ENCODE measurements at places on chromosomes 16 and 17. TPM values are rescaled to one million over a fixed set of nuclear protein-coding genes. Genes with fewer than 3 reads are reported as not detected.

DNA sequence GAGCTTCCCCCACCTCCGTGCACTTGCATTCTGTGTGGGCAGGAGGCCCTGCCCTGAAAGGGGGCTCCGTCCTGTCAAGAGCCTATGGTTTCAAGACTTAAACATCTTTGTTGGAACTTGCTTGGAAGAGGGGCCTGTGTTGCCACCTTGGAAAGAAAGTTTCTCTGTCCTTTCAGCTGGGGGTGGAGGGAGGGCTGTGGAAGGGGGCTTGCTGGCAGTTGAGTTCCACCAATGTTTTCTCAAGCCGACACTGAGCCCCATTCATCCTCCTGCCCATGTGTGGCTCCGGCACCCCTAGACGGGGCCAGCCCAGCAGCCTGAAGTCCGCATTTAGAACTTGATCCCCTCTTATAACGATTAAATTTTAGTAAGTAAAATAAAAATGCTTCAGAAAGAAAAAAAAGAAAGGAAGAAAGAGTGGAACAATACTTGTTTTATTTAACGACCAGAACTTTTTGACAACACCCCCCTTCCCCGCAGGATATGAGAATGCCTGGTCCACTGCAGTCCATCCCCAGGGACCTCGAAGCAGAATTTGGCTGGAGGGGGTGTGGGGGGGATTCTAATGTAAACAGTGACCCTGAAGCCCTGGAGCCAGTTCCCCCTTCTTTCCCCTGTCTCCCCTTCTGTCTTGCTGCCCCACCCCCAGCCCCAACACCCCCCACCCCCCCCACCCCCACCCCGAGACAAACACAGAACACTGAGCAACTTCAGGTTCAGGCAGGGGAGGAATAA lies 26.9 kb upstream of the CLEC18A start:
- no peak for DNase-seq

- no peak for DNase-seq
Observed at GRCh38 chr16:59632276-59632855, 898.2 kb upstream of the GOT2 start.

ABCC11 gene
- total RNA-seq: not detected

- DNase-seq: no peak
Observed at GRCh38 chr17:4206962-4207361, 56.8 kb downstream of the ANKFY1 start.

DNA sequence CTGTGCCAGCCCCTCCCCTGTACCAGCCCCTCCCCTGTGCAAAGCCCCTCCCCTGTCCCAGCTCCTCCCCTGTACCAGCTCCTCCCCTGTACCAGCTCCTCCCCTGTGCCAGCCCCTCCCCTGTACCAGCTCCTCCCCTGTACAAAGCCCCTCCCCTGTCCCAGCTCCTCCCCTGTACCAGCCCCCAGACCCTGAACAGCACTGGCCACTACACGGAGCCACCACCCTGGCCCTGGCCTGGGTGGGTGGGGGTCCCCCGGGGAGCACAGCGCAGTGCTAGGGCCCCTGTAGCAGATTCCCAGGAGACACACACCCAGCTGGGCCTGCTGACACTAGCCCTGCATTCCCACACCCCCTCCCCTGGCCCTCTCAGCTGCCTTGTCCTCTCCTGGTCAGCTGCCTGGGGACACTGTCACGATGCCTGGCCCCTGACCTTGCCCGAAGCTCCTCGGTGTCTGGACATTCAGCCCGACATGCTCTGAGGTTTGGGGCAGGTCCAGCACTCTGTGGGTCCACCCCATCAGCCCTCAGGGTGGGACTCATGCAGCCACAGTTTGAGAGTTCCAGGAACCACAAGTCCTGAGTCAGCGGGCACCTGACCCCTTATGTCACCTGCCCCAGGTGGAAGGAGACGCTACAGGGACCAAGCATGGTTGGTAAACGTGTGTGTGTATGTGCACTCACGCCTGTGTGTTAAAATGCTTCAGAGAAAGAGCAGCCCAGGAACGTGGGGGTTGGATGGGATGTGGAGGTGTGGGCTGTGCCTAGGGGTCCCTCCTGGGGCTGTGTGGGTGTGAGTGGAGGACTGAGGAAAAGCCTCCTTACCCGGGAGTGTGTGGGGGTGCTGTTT lies 114.2 kb downstream of the METRNL start:
- DNase-seq: no peak

- no peak for DNase-seq
Observed at GRCh38 chr17:20938988-20939615, 103.7 kb downstream of the USP22 start.

DNA sequence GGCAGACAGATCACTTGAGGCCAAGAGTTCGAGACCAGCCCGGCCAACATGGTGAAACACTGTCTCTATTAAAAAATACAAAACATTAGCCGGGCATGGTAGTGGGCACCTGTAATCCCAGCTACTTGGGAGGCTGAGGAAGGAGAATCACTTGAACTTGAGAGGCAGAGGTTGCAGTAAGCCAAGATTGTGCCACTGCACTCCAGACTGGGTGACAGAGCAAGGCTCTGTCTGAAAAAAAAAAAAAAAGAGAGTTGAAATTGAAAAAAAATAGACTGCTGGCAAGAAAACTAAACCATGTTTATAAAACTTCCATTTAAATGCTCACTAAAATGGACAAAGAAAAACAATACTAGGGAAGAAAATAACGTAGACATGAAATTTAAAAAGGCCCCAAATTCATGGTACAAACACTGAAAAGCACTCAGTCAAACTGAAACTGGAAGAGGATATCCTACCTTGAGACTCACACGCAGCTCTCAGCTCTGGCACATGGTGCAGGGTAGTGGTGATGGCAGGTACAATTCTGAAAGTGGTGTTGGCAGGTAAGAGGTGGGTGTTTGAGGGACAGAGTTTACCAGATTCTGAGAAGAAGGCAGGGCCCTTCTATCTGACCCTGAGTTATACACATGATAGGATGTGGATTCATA lies 19.3 kb downstream of the CNTROB start:
- no peak for DNase-seq

- DNase-seq: peak; percentile 35
Observed at GRCh38 chr16:53509906-53510703, 7.1 kb upstream of the AKTIP start.

- DNase-seq: no peak
Observed at GRCh38 chr16:79209308-79209707, 391.2 kb downstream of the MAF start.

DNA sequence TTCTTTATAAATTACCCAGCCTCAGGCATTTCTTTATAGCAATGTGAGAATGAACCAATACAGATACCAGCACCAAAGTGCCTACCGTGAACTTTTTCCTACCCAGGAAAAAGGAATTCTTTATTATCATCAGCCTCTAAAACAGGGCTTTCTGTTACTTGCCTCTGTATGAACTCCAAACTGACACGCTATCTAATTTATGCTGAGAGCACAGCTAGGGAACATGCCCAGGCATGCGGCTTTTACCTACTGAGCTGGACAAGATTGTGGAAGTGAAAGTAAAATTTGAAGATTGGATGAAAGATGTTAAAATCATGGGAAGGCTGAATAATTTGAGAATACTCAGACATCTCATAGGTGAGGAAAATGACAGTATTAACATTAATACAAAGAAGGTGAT lies 24.4 kb upstream of the ADCY9 start:
- no peak for DNase-seq

ZNF778 gene
- 27.2 TPM for total RNA-seq

DNA sequence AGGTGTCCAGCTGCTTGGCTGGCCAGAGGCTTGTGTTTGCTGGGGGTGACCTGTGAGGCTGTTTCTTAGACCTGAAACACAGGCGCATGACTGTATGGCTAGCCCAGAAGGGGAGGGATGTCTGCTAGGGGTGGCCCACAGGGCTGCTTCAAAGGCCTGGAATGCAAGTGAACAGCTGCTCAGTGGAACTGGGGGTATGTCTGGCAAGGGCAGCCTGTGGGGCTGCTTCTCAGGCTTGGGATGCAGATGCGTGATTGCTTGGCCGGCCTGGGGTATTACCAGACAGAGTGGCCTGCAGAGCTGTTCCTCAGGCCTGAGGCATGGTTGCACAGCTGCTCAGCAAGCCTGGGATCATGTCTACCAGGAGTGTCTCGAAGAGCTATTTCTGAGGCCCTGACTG lies 20.5 kb downstream of the TANC2 start:
- no peak for DNase-seq

CDH1 gene
- not detected for total RNA-seq

- no peak for DNase-seq
Observed at GRCh38 chr16:24975428-24975889, 39.7 kb downstream of the ARHGAP17 start.

DNA sequence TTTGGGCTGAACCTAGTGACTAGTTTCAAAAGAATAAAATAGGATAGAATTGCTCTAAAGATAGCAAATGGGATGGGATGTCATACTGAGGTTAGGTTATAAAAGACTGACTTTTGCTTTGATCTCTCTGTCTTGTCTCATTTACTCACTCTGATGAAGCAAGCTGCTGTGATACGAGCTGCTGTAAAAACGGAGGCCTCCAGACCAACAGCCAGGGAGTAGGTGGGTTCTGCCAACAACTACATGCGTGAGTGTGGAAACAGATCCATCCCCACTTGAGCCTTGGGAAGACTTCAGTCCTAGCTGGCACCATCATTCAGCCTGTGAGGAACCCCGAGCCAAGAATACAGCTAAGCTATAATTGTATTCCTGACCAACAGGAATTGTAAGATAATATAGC lies 373.9 kb upstream of the CA10 start:
- no peak for DNase-seq

- DNase-seq: no peak
Observed at GRCh38 chr17:36992701-36993100, 43.9 kb downstream of the AATF start.

INTS2 gene
- 19.8 TPM for total RNA-seq

- no peak for DNase-seq
Observed at GRCh38 chr16:22356930-22357634, 17.3 kb downstream of the CDR2 start.

- DNase-seq: peak; percentile 65
Observed at GRCh38 chr16:73020409-73020884, 27.5 kb downstream of the ZFHX3 start.

DNA sequence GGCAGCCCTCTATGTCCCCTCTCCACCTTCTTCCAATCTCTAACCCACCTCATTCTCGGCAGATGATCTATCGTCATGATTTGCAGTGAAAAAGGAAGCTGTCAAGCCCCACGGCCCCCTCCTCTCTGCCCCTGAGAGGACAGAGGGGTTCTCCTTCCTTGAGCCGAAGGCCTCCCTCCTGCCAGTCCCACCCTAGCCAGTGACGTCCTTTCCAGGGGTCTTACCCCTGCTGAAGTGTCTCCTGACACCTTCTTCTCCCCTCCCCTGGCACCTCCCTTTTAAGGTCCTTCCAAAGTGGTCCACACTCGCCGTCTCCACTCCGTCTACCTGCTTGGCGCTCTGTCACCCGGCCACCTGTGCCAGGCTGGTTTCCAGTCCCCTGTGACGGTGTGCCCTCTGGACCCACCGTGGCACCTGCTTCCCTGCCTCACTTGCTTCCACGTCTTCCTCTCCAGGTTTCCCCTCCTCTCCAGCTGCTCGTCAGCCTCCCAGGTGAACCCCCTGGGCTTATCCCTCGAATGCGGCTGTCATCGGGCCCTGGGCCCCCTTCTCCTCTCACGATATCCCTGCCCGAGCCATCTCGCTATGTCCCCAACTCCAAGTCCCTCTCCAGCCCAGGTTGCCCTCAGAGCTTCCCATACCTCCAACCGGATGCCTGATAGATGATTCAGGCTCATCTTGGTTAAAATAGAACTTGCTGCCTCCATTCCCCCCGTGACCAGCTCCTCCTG lies 5.7 kb downstream of the CCDC102A start:
- no peak for DNase-seq

SLC5A2 gene
- not detected for total RNA-seq

- peak; percentile 83 for DNase-seq
Observed at GRCh38 chr17:39677542-39678339, 9.5 kb downstream of the PNMT start.

GRCh38 chr17:68867759-68868516 lies 87.3 kb downstream of the ABCA8 start:
- DNase-seq: no peak

- no peak for DNase-seq
Observed at GRCh38 chr17:66805567-66805966, 29.4 kb upstream of the CACNG5 start.

TOM1L1 gene
- total RNA-seq: 42.9 TPM

DNA sequence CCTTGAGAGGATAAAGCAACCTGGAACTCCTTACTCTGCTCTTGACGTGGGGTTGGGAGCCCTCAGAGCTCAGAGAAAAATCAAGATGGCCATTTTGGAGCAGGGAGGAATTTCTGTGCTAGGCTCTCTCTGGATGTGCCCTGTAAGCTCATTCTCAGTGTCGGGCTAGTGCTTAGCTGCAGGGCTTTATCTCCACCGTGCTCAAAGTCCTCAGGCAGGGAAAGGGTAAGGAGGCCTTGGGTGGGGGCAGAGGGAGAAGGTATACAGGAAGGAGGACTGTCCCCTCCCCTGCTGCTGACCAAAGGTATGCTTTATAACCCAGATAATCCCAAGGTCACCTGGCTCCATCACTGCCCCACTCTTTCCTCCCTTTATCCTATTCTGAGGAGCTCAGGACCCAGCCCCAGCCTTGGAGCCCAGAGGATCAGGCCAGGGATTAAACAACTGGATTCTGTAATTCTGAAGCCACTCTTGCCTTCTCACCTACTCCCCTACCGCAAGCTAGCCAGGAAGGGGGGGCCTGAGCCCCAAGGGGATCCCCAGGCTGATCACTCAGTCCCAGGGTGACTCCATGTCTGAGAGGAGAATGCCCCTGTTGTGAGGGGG lies 1.1 kb downstream of the DHRS11 start:
- DNase-seq: no peak

DNA sequence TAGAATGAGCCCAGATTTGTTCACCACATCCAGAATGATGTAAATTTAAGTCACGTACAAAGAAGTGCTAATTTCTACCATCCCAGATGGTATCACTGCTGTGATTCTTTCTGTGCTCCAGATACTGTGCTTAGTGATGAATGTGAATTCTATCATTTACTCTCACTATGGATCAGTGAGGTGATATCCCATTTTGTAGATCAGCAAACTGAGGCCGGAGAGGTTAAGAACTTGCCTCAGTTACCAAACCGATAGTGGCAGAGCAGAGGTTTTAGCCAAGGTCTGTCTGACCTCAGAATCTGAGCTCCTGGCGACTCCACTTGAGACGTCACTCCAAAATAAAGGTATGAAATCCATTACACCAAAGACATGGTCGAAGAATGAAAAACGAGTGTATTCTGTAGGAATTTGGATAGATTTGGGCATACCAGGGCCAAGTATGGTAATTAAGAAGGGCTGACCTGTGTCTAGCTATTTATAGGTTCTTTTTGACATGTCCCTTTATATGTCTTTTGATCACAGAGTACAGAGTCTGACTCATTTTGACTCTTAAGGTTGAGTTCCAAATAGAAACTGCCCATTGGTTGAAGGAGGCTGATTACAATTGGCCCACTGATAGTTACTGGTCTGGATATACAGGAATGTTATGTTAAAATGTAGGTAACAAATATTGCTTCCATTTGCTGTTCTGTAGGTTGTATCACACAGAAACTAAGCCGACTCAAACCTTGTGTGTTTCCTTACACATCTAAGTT lies 10.0 kb downstream of the MAP2K6 start:
- no peak for DNase-seq

- no peak for DNase-seq
Observed at GRCh38 chr16:10957771-10958482, 13.6 kb downstream of the CLEC16A start.

GRCh38 chr17:40554646-40555295 lies 10.5 kb downstream of the CCR7 start:
- no peak for DNase-seq

- no peak for DNase-seq
Observed at GRCh38 chr17:27609611-27610303, 21.2 kb upstream of the LGALS9 start.

- DNase-seq: no peak
Observed at GRCh38 chr17:28569446-28569845, 1.9 kb downstream of the PIGS start.
